ENCODE measurements at places on chromosomes 4 and X. TPM values are rescaled to one million over a fixed set of nuclear protein-coding genes. Genes with fewer than 3 reads are reported as not detected.

The SNCA gene
- 34.8 TPM for total RNA-seq

DNA sequence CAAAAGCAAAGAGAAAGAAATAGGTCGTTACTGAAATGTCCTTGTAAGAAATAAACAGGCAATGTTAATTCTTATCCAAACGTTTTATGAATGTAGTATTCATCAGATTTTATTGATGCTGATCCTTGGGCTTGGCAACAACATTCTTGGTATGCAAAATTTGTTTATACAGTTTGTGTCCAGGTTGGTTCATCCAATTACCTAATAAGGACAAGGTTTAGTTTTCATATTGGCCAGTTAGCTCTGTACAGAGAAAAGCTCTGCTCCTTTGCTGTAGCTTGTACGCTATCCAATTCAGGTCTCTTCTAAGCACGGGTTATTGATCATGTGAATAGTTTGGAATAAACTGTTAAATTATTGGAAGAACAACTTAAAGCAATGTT lies 14.4 kb upstream of the CCNG2 start:
- DNase-seq: no peak

The PLK4 gene
- total RNA-seq: 8.9 TPM

The FAM47A gene
- total RNA-seq: not detected

DNA sequence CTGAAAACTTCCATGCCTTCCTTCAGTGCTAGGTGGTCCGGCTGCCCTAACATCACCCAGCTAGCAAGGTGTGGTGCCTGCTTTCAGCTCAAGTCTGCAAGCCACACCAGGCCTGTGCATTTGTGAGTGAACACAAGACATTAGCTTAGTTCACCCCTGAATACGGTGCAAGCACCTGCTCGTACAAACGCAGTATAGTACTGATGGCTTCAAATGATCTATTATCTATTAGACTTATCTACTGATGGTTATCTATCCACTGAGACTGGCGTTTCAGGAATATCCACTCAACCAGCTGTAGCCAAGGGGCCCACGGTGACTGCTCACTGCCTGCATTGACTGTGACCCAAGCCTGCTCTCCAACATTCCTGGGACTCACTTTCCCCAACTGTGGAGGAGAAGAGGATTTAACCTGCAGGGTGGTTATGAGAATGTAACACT lies 155.9 kb downstream of the SHOX start:
- DNase-seq: no peak

The SLC34A2 gene
- not detected for total RNA-seq

DNA sequence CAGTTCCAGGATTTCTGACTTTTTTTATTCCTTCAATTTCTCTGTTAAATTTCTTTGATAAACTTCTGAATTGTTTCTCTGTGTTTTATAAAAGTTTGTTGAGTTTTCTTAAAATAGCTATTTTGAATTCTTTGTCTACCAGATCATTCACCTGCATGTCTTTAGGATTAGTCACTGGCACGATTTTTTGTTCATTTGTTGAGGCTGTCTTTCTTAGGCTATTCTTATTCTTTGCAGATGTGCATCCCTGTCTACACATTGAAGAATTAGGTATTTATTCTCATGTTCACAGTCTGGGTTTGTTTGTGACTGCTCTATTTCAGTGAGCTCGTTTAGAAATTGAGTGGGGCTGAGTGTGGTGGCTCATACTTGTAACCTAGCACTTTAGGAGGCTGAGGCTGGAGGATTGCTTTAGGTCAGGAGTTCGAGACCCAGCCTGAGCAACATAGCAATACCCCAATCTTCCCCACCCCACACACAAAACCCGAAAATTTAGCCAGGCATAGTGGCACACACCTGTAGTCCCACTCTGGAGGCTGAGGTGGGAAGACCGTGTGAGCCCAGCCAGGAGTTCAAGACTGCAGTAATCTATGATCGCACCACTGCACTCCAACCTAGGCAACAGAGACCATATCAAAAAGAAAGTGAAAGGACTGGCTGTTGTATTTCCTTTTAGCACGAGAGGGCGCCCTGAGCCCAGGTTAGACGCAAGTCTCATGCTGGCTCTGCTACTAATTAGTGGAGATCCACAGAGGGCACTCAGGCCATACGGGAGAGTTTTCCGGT lies 42.0 kb downstream of the F8 start:
- DNase-seq: peak; percentile 86

DNA sequence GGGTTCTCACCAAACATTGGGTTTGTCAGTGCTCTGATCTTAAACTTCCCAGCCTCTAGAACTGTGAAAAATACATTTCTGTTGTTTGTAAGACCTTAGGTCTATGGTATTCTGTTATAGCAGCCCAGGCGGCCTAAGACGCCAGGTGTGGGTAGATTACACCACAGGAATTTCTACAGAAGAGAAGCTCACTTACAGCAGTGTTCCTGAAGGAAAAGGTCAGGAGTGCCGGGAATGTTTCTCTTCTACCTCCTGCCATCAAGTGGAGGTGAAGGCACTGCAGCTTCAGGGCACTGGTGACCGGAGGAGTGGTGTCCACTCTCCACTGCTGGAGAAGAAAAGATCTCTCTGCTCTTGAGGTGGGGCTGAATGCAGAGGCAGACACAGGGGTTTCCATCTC lies 45.7 kb downstream of the FHDC1 start:
- DNase-seq: peak; percentile 17

DNA sequence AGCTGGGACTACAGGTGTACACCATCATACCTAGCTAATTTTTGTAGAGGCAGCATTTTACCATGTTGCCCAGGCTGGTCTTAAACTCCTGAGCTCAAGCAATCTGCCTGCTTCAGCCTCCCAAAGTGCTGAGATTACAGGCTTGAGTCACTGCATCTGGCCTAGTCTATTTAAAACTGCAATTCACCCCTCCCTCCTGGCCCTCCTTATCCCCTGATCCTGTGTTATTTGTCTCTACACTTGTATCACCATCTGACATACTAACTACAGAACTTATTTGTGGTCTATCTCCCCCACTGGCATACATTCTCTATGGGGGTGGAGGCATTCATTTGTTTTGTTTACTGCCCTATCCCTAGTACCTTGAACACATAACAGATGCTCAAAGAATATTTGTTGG lies 23.7 kb downstream of the CC2D2A start:
- no peak for DNase-seq

All from MCF 10A (cell line).